ENCODE measurements at places on chromosomes 11 and 22. TPM values are rescaled to one million over a fixed set of nuclear protein-coding genes. Genes with fewer than 3 reads are reported as not detected.

Gene PLEKHA7
- total RNA-seq: 11.6 TPM

Gene POU2AF2
- not detected for total RNA-seq

Gene OR5B21
- total RNA-seq: not detected

Gene SYT9
- total RNA-seq: 3.7 TPM

Gene APBB1
- 9.6 TPM for total RNA-seq

Gene TMEM134
- total RNA-seq: 65.0 TPM

Gene FJX1
- total RNA-seq: 31.1 TPM

Gene CCDC15
- total RNA-seq: 2.8 TPM

Gene NUDT8
- total RNA-seq: 13.2 TPM

Gene TENM4
- 0.39 TPM for total RNA-seq

Gene NTM
- 0.10 TPM for total RNA-seq

Gene VWCE
- 0.51 TPM for total RNA-seq

Gene FADD
- 47.3 TPM for total RNA-seq

Gene MPZL3
- 1.0 TPM for total RNA-seq

Gene LIF
- 34.4 TPM for total RNA-seq

Gene SMTNL1
- not detected for total RNA-seq

Gene LMNTD2
- 21.8 TPM for total RNA-seq

Gene CCDC73
- not detected for total RNA-seq

Gene FGF19
- total RNA-seq: not detected

Gene OR10G8
- total RNA-seq: not detected

Gene KIAA1671
- 48.1 TPM for total RNA-seq

Gene CABP4
- total RNA-seq: not detected

Gene HSPA8
- total RNA-seq: 1,755 TPM

Gene ZBTB16
- total RNA-seq: 0.21 TPM

Gene DNAJC4
- 41.0 TPM for total RNA-seq

Gene CD3G
- total RNA-seq: 0.15 TPM

Gene C1QTNF4
- total RNA-seq: not detected

Gene RFPL3
- not detected for total RNA-seq

Gene CLMP
- total RNA-seq: 1.5 TPM

Gene TOMT
- not detected for total RNA-seq

Gene CSNK2A3
- 2.6 TPM for total RNA-seq

Gene MRGPRG
- total RNA-seq: not detected

Gene SHISAL1
- total RNA-seq: 1.2 TPM

Gene FAM111B
- 23.6 TPM for total RNA-seq

Gene GRAMD1B
- total RNA-seq: 0.46 TPM

Gene C22orf15
- not detected for total RNA-seq

Gene FAM181B
- 0.69 TPM for total RNA-seq

Gene MISFA
- total RNA-seq: 5.0 TPM

Gene SELENOO
- 34.3 TPM for total RNA-seq

Gene MS4A6E
- total RNA-seq: not detected

Gene FAM83F
- 0.05 TPM for total RNA-seq

Gene CHST1
- total RNA-seq: not detected

Gene BCR
- total RNA-seq: 32.1 TPM

Gene NEFH
- 0.08 TPM for total RNA-seq

Gene OR5P2
- not detected for total RNA-seq

Gene FIBP
- 105 TPM for total RNA-seq

Gene VSIG2
- total RNA-seq: not detected

Gene APOBEC3A
- total RNA-seq: not detected
